ENCODE measurements at places on chromosomes 7 and 10.

- DNase-seq = no peak
These were observed 87.8 kb downstream of the GLCCI1 start for GRCh38 chr7:8056439-8056838.

DNA sequence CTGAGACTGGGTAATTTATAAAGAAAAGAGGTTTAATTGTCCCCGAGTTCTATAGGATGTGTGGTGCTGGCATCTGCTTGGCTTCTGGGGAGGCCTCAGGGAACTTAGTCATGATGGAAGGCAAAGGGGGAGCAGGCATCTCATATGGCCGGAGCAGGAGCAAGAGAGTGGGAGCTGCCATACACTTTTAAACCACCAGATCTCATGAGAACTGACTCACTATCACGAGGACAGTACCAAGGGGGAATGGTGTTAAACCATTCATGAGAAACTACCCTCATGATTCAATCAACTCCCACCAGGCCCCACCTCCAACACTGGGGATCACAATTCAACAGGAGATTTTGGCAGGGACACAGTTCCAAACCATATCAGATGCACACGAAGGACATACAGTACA, 199.9 kb upstream of the DPP6 start:
- no peak for DNase-seq

- no peak for DNase-seq
These were observed 343.4 kb downstream of the PRPF18 start for GRCh38 chr10:13930120-13930519.

GRCh38 chr7:92598310-92598981, 8.3 kb upstream of the FAM133B start:
- DNase-seq = no peak

GRCh38 chr10:78975926-78976325, 92.8 kb upstream of the ZMIZ1 start:
- no peak for DNase-seq

DNA sequence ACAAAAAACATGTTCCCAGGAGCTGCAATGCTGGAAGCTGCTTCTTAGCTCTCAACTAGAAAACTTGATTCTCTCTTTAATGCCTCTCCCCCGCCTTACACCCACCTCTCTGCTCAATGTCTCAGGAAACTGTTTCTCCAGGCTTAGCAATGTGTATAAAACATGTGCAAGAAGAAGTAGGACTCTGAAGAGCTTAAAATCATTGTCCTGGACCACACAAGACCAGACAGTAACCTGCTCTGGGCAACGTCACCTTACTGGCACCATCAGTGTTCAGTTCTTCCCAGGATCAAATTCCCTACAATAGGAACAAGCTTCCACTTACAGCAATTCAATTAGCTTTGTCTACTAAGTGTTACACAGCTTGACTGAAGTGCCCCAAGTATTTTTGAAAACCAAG, 104.9 kb downstream of the RAPGEF5 start:
- no peak for DNase-seq

- no peak for DNase-seq
These were observed 25.2 kb downstream of the SFTPD start for GRCh38 chr10:79923669-79924068.

DNA sequence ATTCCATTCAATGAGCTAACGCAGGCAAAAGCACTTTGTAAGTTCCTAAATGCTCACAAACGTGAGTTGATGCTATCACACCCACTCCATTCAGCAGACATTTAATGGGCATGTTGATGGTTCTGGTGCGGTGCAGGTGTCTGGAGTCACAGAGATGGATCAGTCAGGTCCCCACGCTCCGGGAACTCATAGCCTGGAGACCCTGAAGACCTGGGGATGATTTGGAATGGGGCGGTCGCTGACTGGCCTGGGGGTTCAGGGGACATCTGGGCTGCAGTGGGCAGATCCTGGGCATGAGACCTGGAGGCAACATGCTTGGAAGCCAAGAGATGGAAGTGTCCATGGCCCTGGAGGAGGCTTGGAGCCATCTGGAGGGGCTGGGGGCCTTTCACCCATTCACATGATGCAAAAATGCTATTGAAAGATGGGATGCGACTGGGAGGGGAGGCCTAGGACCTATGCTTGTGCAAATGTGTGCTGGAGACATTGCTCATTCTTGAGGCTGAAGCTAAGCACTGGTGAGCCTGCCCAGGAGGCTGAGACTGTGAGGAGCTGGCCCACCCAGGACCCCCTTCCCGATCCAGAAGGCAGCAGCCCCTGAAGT, 522.6 kb downstream of the GLRX3 start:
- DNase-seq = no peak

GRCh38 chr7:155625557-155625956, 18.9 kb upstream of the RBM33 start:
- DNase-seq = no peak

- no peak for DNase-seq
These were observed 153.0 kb upstream of the PDE1C start for GRCh38 chr7:32223071-32223650.

GRCh38 chr10:28793482-28793881, 116.2 kb downstream of the BAMBI start:
- no peak for DNase-seq

GRCh38 chr7:92809397-92809759, 27.0 kb downstream of the CDK6 start:
- DNase-seq = no peak

GRCh38 chr7:83925860-83926259, 268.7 kb downstream of the SEMA3A start:
- no peak for DNase-seq

GRCh38 chr10:100984672-100985177, 2.6 kb downstream of the MRPL43 start:
- DNase-seq = no peak

DNA sequence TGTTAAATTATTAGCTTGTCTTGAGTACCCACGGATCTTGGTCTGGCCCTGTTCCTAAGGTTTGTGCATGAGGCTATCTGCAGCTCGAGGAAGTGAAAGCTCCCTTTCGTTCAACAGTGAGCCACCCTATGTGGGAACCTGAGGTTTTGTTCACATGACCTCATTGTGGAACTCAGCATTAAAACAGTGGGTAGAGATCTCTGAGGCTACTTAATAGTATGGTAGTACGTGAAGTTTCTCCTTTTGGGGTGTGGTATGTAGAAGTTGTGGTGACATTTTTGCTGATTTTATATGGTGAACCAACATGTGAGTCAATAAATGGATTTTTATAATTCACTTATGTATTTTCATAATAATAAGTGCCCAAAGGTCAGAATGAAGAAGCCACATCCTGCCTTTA, 252.7 kb upstream of the FERD3L start:
- no peak for DNase-seq

- no peak for DNase-seq
These were observed 365.1 kb downstream of the WDR11 start for GRCh38 chr10:121216295-121216694.

- DNase-seq = no peak
These were observed 109.5 kb upstream of the CDK6 start for GRCh38 chr7:92945840-92946239.

DNA sequence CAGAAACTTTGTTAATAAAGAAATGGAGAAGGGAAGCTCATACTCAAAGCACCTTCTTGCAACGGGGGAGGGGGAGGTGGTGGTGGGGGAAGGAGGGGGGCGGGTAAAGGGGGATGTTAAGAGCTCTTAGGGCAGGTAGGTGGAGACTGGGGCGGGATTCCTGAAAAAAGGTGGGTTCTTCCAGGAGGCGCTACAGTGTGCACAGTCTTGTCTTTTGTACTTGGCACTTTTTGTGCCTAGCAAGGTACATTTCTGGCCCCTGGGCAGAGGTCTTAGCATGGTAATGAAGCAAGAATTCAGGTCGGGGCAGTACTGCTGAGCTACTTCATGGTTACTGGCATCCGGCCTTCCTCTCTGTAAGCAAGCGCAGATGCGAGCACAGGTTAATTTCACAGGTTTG, 15.2 kb upstream of the LAMB4 start:
- DNase-seq = no peak

DNA sequence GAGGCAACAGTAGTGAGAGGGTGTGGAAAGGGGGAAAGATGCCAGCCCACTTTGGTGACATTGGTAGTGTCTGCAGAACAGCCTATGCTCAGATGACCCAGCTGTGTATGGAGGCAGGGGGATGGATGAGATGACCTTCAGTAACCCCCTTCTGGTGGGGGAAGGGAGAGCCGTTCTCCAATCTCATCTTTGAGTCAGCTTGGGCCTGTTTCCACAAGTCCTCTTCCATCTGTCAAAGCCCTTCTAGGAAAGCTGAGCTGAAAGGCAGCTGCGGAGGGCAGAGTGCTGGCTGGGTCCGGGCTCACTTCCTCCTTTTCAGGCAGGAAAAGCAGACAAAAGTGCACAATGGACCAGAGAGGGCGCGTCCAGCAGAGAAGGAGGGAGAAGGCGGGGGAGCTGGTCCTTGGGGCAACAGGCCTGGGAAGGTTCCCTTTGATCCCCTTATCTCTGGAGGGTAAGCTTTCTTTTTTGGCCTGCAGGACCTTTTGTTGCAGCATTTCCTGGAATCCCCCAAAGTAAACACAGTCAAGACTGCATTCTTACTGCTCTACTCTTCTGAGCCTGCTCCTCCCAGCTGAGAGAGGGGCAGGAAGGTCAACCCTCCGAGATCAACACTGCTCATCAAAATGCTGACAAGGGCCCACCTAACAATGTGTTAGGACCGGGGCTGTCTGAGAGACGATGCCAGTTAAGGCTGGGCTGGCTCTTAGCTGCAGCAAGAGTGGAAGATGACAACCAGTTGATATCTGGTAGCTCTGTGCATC, 1.2 kb upstream of the LRMDA start:
- no peak for DNase-seq

DNA sequence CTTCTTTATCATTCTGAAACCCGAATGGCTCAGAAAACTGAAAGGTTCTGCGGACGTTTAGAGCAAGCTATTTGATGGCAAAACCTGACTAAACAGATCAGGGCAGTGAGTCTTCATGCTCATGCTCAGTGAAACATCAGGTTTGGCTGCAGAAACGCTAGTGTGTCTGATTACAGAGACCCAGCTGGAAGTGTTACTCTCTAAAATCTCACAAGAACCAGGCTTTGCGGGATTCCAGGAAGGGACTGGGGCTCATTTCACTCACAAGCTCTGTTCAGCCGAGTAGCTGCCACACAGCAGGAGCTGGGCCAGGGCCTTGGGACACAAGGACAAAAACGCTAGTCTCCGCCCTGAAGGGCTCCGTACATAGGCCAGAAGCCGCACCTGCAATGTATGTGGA, 2.9 kb downstream of the PITRM1 start:
- no peak for DNase-seq

DNA sequence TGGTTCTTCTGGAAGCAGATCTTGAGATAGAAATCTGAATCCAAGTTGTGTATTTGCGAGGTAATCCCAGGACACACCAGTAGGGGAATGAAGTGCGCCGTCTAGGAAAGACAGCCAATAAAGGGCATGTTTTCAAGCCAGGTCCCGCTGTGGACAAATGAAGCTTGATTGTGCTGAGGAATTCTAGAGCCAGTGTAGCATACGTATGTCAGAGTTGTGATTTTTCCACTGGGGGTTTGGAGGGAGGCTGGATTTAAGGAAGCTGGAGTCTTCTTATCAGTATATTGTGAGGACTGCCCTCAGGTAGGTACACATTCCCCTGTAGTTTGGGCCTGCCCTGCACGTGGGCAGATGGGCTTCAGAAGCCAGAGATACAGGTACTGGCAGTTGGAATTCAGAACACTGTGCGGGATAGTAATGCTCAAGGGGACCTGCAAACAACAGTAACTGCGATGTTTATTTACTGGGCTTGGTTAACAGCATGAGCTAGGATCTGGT, 50.9 kb downstream of the GALNT11 start:
- DNase-seq = no peak

DNA sequence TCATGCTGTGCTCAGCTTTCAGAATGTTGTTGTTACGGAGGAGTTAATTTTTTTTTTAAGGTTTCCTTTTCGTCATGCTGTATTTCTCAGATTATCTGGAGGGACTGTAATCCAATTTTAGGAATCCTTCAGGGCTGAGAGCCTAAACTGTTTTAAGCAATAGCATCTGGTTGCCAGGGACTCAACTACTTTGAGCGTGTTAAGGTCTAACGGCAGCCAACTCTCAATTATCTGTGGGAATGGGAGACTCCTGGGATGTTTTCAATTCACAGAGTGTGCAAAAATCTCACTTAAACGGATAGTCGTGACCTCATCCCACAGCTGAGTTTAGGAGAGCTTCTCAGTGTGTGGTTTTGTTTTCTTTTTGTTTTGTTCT, 291.7 kb downstream of the AUTS2 start:
- DNase-seq = no peak

DNA sequence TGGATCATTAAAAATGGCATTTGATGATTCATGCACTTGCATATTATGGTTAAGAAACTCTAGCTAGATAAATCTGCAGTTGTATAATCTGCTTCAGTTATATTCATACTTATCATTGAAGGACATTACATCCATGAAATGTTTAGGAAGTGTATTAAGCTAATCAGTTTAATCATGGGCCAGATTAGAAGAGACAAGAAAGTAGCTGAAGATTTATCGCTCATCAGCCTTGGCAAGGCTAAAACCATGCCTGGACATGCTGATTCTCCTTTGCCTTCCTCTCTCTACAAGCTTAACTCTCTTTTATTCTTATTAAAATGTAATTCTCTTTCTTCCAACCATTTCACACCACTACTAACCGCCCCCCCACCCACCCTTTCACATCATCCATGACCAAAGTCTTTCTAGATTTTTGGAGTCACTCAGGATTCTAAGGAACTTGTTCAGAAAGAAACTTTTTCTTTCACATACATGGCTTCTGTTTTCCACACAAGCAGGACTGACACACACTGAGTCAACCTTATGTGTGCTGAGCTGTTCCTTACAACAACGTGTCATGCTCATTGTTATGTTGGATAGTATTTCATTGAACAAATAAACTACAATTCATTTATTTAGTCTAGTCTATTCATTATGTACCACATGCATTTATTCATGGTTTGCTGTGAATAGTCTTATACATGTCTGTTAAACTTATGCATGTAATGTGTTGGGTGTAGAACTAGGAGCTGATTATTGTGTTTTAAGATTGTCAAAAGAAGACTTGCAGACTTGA, 227.3 kb upstream of the SP8 start:
- no peak for DNase-seq

DNA sequence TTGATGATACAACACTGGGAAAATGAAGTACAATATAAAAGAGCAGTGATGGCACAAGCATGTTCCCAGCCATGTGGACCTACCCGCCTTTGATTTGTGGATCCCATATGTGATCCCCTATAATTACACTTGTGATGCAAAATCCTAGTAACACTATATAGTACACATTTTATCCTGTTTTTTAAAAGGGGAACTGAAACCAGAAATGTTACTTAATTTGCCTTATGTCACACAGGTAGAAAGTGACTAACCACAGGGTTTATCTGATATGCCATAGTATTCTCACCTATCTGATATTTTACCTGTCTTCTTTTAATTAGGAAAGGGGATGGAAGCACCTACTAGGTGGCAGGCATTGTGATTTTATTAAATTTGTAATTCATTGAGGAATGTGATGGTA, 35.0 kb downstream of the ARMC3 start:
- no peak for DNase-seq

All from naive thymus-derived CD4-positive, alpha-beta T cell (primary cell).